ENCODE measurements at places on chromosomes 7 and 10.
A peak's percentile ranks its signal among the peaks of the same experiment; 100 is the strongest.

DNA sequence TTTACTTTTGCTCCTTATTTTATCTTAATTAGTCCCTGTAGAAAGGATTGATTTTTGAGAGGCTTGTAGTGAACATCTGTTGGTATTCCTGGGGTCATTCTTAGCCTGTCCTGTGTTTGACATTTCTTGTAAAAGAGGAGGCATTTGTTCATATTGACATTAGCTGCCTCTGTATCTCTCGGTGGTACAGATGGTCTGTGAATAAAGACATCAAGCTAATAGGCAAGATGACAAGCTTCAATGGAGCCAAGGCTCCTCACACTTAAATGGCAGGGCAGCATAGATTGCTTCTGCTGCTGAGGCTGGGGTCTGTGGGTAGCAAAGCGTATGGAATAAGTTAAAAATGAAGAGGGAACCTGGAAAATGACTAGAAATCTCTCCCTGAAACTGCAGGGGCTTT lies 687.6 kb downstream of the LRMDA start:
- DNase-seq: no peak

GRCh38 chr10:13528123-13528874 lies 515 bp downstream of the BEND7 start:
- no peak for DNase-seq

- no peak for DNase-seq
Observed at GRCh38 chr10:52662256-52662655, 110.3 kb downstream of the MBL2 start.

DNA sequence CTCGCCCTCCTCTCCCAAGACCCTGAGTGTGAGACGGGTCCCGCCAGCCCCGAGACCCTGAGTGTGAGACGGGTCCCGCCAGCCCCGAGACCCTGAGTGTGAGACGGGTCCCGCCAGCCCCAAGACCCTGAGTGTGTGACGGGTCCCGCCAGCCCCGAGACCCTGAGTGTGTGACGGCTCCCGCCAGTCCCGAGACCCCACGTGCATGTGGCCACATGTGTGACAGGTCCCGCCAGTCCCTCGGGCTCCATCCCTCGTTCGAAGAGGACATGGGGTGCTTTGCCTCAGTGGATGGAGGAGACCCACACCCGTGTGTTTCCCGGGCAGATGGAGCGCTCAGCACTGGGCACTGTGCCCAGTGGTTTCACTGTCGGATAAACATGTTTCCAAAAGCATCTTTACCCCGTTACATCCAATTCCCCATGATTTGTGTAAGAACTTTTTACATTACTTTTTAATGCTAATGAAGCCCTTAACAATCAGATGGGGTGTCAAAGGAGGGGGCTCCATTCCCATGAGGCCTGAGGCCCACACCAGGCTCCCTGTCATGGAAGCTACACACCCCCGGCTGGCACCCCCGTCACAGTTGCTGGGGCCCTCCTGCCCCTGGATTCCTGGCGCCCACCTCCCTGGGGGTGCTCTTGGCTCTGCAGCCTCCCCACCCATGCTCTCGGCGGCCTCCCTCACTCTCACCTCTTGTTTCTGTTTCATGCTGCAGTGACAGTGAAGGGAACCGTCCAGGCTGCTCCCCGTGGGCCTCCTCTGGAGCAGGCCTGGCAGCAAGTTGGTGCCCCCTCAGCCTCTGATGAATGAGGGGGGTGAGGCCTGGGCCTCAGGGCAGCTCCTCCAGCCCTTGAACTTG lies 48.5 kb upstream of the CFAP46 start:
- no peak for DNase-seq

GRCh38 chr7:84190016-84190705 lies 4.4 kb downstream of the SEMA3A start:
- DNase-seq: no peak

- DNase-seq: no peak
Observed at GRCh38 chr10:3763035-3763456, 22.0 kb downstream of the KLF6 start.

- no peak for DNase-seq
Observed at GRCh38 chr7:107857541-107857912, 33.5 kb upstream of the DLD start.

DNA sequence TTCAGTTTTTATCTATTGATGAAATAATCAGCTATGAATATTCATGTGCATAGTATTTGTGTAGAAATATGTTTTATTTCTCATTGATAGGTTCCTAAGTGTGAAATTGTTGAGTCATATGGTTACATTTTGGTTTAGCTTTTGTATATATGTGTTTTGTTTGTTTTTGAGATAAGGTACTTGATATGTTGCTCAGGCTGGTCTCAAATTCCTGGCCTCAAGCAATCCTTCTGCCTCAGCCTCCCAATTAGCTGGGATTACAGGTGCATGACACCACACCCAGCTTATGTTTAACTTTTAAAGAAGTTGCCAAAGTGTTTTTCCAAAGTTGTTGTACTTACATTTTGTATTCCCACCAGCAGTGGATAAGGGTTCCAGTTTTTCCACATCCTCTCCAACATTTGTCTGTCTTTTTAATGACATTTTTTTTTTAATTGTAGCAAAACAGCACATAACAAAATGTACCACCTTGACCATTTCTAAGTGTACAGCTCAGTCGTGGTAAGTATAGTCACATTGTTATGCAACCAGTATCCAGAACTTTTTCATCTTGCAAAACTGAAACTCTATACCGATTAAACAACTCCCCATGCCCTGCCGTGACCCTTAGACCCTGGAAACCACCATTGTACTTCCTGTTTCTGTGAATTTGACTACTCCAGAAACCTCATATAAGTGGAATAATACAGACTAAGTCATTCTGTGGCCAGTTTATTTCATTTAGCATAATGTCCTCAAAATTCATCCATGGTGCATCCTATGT lies 12.6 kb upstream of the UBE2D1 start:
- no peak for DNase-seq

- DNase-seq: no peak
Observed at GRCh38 chr7:79664884-79665676, 211.6 kb upstream of the MAGI2 start.

DNA sequence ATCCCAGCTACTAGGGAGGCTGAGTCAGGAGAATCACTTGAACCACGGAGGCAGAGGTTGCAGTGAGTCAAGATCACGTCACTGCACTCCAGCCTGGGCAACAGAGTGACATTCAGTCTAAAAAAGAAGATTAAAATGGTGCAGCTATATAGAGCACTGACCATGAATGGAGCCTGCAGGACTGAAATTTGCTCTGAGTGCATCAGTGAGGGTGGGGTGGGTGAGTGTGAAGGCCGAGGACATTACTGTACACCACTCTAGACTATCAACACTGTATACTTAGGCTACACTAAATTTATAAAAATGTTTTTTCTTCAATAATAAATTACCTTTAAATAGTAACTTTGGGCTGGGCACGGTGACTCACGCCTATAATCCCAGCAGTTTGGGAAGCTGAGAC lies 294.7 kb downstream of the PTPRN2 start:
- DNase-seq: no peak

GRCh38 chr7:1674161-1675035 lies 4.3 kb downstream of the ELFN1 start:
- peak; percentile 10 for DNase-seq

GRCh38 chr7:141370650-141371049 lies 180.6 kb upstream of the AGK start:
- no peak for DNase-seq

DNA sequence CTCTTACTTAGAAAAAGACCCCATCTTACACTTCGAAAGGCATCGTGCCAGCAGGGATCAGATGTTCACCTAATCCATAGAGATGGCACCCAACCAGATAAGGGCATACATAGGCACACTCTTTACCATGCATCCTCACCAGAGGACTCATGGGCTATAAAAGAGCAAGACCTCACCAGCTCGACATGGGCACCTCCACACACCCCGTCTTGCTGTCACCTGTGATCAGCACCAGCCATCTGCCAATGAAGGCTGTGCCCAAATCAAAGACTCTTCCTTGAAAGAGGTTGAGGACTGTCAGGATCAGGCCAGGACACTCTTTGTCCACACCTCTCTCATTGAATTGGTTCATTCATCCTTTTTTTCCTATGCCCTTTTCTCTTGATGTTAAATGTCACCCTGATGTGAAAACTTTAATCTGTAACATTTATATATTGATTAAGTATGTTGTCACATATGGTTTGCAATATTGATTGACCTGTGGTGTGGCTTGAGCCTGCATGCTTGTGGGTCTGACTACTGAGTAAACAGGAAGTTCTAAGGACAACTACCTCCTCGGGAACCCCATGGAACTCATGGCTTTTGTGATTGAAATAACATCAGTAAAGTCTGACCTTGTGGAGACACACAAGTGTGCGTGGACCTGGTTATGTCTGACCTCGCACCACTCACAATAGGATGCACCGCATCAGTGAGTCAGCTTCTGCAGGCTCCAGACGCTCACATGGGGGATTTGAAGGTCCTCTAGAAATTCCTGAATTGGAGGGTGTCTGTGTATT lies 75.5 kb downstream of the HTR5A start:
- no peak for DNase-seq

GRCh38 chr10:112229901-112230300 lies 46.3 kb upstream of the GPAM start:
- DNase-seq: no peak

DNA sequence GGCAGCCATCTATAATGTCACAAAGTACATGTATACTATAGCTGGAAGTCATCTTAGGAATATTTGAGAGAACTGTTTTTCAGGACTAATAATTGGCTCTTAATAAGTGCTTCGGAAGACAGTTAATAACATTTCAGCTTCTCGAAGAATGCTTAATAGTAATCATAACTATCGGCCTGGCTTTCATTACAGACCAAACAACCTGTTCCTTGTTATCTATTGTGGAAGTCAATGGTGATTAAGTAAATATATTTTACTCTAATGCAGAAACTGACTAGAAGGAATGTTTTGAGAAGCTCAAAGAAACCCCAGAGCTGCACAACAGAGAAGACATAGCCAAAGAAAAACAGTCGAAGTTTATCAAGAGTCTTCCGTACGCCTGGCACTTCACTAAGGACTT lies 106.8 kb upstream of the FAM133B start:
- no peak for DNase-seq

- no peak for DNase-seq
Observed at GRCh38 chr7:146022776-146023175, 93.8 kb upstream of the CNTNAP2 start.

DNA sequence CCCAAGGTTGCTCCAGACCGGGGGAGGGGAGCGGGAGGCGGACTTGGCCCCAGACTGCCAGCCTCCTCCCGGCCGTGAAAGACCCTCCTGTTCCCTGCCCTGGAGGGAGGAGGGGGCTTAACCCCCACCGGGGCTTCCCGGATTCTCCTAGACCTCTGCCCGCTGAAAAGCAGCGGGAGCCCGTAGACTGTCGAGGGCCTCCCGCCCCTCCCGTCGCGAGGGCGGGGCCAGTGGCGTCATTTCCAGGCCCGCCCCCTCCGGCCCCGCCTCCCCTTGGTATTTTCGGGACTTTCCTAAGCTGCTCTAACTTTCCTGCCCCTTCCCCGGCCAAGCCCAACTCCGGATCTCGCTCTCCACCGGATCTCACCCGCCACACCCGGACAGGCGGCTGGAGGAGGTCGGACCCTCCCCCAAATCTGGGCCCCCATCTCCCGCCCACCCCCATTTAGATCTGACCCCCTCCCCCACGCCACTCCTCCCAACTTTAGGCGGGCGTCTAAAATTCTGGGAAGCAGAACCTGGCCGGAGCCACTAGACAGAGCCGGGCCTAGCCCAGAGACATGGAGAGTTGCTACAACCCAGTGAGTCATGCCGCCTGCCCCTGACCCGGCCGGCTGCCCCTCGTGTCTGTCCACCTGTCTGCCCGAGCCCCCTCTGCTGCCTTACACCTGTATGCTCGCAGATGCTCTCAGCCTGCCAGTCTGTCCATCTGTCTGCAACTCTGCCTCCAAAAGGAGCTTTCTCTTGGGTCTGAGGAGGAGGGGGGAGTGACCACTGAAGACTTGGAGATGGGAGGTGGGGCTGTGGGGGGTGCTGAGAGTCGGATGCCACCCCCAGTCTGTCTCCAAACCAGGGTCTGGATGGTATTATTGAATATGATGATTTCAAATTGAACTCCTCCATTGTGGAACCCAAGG lies at the start of gene NFKB2:
TSS of gene NFKB2 (plus strand) at position 306 of the 917 bp plus-strand sequence. CDS start at position 561, 255 bp downstream.
- DNase-seq: peak; percentile 93

DNA sequence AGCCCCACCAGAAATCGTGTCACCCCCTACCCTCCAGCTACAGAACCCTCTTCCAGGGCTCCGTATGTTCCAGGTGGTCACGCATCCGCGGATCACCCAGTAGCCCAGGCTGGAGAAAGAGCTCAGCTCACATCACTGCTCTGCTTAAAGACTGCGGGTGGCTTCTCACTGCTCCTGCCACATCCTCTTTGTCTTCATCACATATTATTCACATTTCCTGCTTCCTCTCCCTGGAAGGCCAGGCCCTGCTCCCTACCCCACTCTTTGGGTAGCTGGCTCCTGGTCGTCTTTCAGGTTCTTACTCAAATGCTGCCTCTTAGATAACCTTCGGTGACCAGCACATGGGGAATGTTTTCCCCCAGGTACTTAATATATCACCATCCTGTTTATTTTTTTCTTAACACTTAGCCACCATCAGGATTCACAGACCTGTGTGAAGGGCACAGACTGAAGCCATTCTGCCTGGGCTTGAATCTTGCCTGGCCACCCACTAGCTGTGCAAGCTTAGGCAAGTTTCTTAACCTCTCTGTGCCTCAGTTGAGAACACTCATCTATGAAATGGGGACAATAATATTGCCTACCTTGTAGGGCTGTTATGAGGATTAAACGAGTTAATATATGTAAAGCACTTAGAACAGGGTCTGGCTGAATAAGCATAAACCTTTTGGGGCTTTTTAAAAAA lies 307.8 kb downstream of the PRPF18 start:
- DNase-seq: no peak

DNA sequence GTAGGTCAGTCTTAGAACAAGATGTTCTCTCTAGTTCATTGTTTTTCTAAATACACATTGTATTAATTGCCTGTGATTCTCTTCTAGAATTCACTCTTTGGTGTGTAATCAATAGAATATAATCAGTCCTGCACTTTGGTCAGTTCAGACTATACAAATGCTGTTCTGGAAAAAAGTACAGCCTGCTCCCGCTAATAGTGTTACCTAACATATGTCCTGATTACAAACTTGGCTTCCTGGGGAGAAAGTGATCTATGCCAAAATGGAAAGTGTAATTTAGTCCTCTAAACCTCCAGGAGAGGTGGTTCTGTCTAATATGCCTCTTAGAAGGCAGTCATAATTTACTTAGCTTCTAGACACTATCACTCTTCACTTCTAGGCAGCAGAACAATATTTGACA lies 215.5 kb downstream of the SEMA3D start:
- no peak for DNase-seq

- DNase-seq: no peak
Observed at GRCh38 chr10:103748020-103748419, 107.4 kb downstream of the SH3PXD2A start.

DNA sequence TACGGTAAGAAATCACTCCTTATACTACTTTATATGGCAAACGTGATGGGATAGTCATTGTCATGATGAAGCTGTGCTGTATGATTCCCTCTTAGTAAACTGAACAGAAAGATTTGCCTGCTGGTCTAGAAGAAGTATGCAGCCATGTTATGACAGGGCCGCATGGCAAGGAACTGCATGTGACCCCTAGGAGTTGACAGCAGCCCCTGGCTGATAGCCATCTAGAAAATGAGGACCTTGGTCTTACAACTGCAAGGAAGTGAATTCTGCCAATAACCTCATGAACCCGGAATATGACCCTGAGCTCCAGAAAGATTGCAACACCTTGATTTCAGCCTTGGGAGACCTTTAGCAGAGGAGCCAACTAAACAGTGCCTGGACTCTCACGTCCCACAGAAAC lies 193.3 kb downstream of the SEMA3E start:
- DNase-seq: no peak

GRCh38 chr10:95467162-95467599 lies 94.0 kb downstream of the SORBS1 start:
- DNase-seq: peak; percentile 74

All from mesothelial cell of epicardium (in vitro differentiated cells).